ENCODE measurements at places on chromosomes 3 and 15. TPM values are rescaled to one million over a fixed set of nuclear protein-coding genes. Genes with fewer than 3 reads are reported as not detected.

- H3K4me1 ChIP-seq = no peaks in the 10 kb centered on the region
- H3K27me3 ChIP-seq = no peaks in the 10 kb centered on the region
- H3K27ac ChIP-seq = no peak overlapping the region
- no peak for DNase-seq
- H3K36me3 ChIP-seq = no peaks in the 10 kb centered on the region
These were observed 142.5 kb downstream of the FILIP1L start for GRCh38 chr3:99971761-99972160.

DNA sequence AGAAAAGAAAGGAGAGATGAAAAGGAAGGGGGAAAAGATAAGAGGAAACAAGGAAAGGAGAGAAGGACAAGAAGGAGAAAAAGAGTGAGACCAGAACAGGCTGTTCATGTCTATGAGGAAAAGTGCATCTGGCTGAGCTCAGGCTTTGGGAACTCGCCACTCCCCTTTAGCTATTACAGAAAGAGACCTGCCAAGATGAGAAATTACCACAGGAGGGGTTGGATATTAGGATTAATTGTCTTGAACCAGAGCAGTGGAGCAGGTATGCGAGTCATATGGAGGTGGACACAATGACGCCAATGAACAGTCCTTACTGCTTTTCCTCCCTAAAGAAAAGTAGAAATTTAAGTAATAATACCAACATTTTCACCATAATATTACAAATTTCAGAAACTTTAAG is 577.0 kb upstream of the ARRDC4 start:
- H3K4me3 ChIP-seq = no peak overlapping the region
- H3K27ac ChIP-seq = no peak overlapping the region
- H3K4me1 ChIP-seq = no peaks in the 10 kb centered on the region
- no peaks in the 10 kb centered on the region for H3K27me3 ChIP-seq
- no peak for DNase-seq

DNA sequence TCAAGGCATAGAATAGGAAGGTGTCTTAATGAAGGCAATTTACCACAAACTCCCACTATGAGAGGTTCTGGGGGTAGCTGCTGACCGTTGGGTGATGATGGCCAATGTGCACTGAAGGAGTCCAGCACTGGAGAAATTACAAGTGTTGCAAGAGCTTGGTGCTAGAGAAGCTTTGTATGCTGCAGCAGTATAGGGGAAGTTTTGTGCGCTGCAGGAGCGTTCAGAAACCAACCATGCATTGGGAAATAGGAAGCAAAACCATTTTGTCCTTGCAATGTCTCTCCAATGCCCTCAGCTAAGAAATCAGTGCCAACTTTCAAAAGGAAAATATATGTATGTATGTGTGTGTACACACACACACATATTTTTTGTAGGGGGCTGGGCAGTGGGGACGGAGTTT is 441.6 kb upstream of the NAALADL2 start:
- no peak overlapping the region for H3K4me3 ChIP-seq
- H3K4me1 ChIP-seq = no peaks in the 10 kb centered on the region
- no peak overlapping the region for H3K27ac ChIP-seq
- no peak for DNase-seq
- H3K36me3 ChIP-seq = no peaks in the 10 kb centered on the region
- H3K27me3 ChIP-seq = no peaks in the 10 kb centered on the region

DNA sequence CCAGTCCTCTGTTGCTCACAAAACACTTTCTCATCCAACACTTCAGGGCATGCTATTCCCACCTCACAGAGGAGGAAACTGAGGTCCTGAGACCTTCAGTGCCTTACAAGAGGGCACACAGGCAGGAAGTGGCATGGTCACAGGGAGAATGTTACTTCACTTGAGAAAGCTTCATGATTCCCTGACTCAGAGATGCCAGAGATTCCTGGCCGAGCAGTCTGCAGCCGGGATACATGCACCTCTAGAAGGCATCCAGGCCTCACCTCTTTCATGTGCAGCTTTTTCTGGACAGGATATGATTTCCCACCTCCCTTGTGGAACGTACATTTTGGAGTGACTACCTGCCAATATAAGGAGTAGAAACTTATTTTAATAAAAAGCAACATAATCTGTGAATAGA is 2.8 kb upstream of the SST start:
- H3K27me3 ChIP-seq = no peaks in the 10 kb centered on the region
- H3K36me3 ChIP-seq = no peaks in the 10 kb centered on the region
- H3K4me1 ChIP-seq = no peaks in the 10 kb centered on the region
- H3K4me3 ChIP-seq = no peak overlapping the region
- no peak for DNase-seq
- H3K27ac ChIP-seq = no peak overlapping the region

The PYGO1 gene
- total RNA-seq = 4.2 TPM

- no peak for DNase-seq
- H3K4me3 ChIP-seq = no peak overlapping the region
- no peaks in the 10 kb centered on the region for H3K36me3 ChIP-seq
These were observed 59.7 kb downstream of the PLXNA1 start for GRCh38 chr3:127042634-127043033.

- H3K27me3 ChIP-seq = no peaks in the 10 kb centered on the region
- no peak overlapping the region for H3K27ac ChIP-seq
- no peaks in the 10 kb centered on the region for H3K4me1 ChIP-seq
- no peak overlapping the region for H3K4me3 ChIP-seq
These were observed 154.5 kb upstream of the ATP10A start for GRCh38 chr15:26017665-26018064.

- no peak overlapping the region for H3K4me3 ChIP-seq
- H3K36me3 ChIP-seq = no peaks in the 10 kb centered on the region
- H3K4me1 ChIP-seq = peaks cover 62% of the 10 kb centered on the region
- peak overlapping the region; percentile 15 for H3K27ac ChIP-seq
- DNase-seq = no peak
- no peaks in the 10 kb centered on the region for H3K27me3 ChIP-seq
These were observed 3.5 kb downstream of the TKT start for GRCh38 chr3:53252096-53252946.

The IL16 gene
- total RNA-seq = 69.3 TPM

The TM4SF1 gene
- total RNA-seq = 132 TPM

The ZDHHC23 gene
- 2.8 TPM for total RNA-seq

DNA sequence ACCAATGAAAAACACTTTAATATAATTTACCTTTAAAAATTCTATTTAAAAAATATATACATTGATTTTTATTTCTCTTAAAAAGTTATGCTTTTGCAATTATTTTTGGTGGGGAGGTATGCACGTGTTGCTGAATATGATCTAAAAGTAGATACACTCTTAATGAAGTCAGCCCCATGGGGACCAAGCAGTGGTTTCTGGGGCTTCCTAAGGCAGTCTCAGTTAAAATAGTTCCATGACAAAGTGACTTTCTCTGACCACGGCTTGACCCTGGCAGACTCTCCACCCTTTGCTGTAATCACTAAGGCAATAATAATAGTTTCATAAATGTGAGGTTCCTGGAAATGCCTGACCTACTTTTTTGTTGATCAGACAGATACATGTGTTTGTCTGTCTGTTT is 50.4 kb downstream of the CCR4 start:
- peaks cover 80% of the 10 kb centered on the region for H3K36me3 ChIP-seq
- no peak overlapping the region for H3K27ac ChIP-seq
- DNase-seq = no peak
- H3K27me3 ChIP-seq = no peaks in the 10 kb centered on the region

DNA sequence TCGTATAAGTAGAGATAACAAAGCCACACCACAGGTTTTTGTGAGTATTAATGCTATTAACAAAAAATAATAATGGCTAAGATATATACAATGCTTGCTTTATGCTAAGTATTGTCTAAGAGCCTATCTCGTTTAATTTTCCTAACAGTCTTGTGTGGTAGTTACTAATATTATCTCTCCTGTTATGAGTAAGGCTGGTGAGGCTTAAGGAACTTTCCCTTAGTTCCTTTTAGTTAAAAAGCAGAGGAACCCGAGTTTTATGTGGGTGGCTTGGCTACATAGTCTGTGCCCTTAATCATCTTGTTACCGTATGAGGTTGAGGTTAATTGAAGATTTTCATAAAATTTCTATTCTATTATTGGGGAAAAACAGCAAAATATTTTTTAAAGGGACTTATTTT is 218.4 kb downstream of the SOX2 start:
- no peaks in the 10 kb centered on the region for H3K36me3 ChIP-seq
- no peak overlapping the region for H3K27ac ChIP-seq
- no peaks in the 10 kb centered on the region for H3K27me3 ChIP-seq
- H3K4me1 ChIP-seq = no peaks in the 10 kb centered on the region

- H3K27ac ChIP-seq = no peak overlapping the region
- H3K27me3 ChIP-seq = no peaks in the 10 kb centered on the region
- no peaks in the 10 kb centered on the region for H3K36me3 ChIP-seq
- no peak for DNase-seq
- H3K4me3 ChIP-seq = no peak overlapping the region
These were observed 397.6 kb upstream of the SGO1 start for GRCh38 chr3:20583648-20584047.

- DNase-seq = no peak
- H3K27ac ChIP-seq = no peak overlapping the region
- H3K27me3 ChIP-seq = no peaks in the 10 kb centered on the region
- no peaks in the 10 kb centered on the region for H3K4me1 ChIP-seq
- H3K4me3 ChIP-seq = no peak overlapping the region
These were observed 476.6 kb downstream of the FHIT start for GRCh38 chr3:60774617-60775016.

DNA sequence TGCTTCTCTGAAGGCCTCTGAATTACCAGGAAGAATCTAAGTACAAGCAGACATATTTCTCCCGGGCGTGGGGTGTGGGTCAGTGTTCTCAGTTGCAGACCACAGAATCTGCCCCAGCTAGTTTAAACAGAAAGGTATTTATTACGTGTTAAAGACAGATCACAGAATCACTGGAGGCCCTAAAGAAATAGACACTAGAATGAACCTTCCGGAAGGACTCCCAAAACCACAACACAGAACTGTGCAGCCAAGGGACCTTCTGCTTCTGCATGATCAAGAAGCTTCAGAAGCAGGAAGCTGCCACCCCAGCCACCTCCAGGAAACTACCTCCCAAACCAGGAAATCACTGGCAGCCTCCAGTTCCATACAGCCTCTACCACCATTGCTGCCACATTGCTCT is 32.7 kb upstream of the ZFAND6 start:
- no peak overlapping the region for H3K27ac ChIP-seq
- no peaks in the 10 kb centered on the region for H3K4me1 ChIP-seq
- no peaks in the 10 kb centered on the region for H3K27me3 ChIP-seq
- no peaks in the 10 kb centered on the region for H3K36me3 ChIP-seq
- no peak overlapping the region for H3K4me3 ChIP-seq

DNA sequence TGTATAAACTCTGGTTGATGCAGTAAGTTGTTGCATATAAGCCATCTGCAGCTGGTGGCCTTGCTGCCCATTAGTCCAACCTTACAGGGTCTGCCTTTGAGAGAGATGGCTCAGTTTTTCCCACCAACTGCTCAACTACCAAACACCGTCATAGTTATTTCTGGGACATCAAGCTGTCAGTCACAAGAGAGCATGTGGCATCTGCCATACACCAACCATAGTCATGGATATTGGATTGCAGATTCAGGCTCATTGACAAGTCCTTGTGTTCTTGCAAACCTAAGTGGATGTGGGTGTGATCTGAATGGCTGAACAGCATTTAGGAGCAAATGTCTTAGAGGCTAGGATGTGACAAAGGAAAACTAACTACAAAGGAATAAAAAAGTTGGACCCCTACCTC is 137.6 kb downstream of the ADAMTS17 start:
- no peaks in the 10 kb centered on the region for H3K27me3 ChIP-seq
- DNase-seq = no peak
- H3K27ac ChIP-seq = no peak overlapping the region
- no peaks in the 10 kb centered on the region for H3K4me1 ChIP-seq
- no peaks in the 10 kb centered on the region for H3K36me3 ChIP-seq

- H3K36me3 ChIP-seq = peaks cover 42% of the 10 kb centered on the region
- no peaks in the 10 kb centered on the region for H3K27me3 ChIP-seq
- no peaks in the 10 kb centered on the region for H3K4me1 ChIP-seq
- no peak overlapping the region for H3K27ac ChIP-seq
- no peak for DNase-seq
- no peak overlapping the region for H3K4me3 ChIP-seq
These were observed 49.1 kb downstream of the TRANK1 start for GRCh38 chr3:36895496-36896409.

GRCh38 chr3:158159714-158160113 is 49.8 kb downstream of the RSRC1 start:
- H3K36me3 ChIP-seq = no peaks in the 10 kb centered on the region
- H3K27ac ChIP-seq = no peak overlapping the region
- no peaks in the 10 kb centered on the region for H3K4me1 ChIP-seq
- no peaks in the 10 kb centered on the region for H3K27me3 ChIP-seq

GRCh38 chr15:34239151-34239808 is 14.5 kb downstream of the EMC4 start:
- H3K27me3 ChIP-seq = no peaks in the 10 kb centered on the region
- no peak overlapping the region for H3K4me3 ChIP-seq
- no peak overlapping the region for H3K27ac ChIP-seq
- no peaks in the 10 kb centered on the region for H3K4me1 ChIP-seq
- DNase-seq = no peak

GRCh38 chr15:43920254-43920600 is 93.4 kb downstream of the WDR76 start:
- no peak overlapping the region for H3K4me3 ChIP-seq
- H3K4me1 ChIP-seq = peaks cover 17% of the 10 kb centered on the region
- no peak for DNase-seq

DNA sequence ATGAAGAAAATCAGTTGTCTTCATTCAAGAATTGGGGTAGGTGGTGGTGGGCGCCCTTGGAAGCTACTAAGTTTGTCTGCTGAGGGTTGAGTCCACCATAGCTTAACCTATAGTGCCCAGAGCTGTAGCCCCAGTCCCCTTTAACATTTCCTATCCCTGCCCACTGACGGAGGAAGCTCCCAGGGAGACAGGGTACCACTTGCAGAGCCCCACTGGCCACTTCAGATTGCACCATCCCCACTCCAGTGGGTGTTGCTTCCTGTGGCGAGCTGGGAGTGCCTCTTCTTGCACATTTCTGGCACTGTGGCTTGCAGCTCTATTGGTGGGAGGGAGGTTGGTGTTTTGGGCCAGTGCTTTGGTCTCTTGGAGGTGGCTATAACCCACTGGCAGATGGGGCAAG is 2.7 kb downstream of the PXYLP1 start:
- no peak for DNase-seq
- H3K27ac ChIP-seq = no peak overlapping the region
- H3K4me1 ChIP-seq = peaks cover 5% of the 10 kb centered on the region

DNA sequence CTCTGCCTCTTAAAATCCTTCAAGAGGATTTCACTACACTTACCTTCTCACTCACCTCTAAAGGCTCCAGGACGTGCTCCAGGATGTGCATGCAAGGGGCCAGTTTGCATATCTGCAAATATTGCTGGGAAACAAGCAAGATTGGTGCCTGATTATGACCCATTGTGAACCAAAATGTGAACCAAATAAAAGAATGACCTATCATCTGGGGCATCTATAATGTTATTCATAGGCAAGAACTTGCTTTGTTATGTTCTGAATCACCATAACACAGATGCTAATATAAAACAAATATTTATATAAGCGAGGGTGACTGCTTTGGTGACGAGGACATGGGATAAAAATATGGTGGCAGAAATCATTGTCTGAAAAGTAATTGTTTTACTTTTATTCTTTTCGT is 5.5 kb downstream of the IL12A start:
- no peak for DNase-seq
- no peaks in the 10 kb centered on the region for H3K27me3 ChIP-seq
- no peaks in the 10 kb centered on the region for H3K36me3 ChIP-seq
- H3K4me1 ChIP-seq = no peaks in the 10 kb centered on the region
- H3K27ac ChIP-seq = no peak overlapping the region

All from tibial nerve (tissue), 4 donors.